ENCODE measurements at places on chromosomes 4 and X.
A peak's percentile ranks its signal among the peaks of the same experiment; 100 is the strongest.

- peak; percentile 32 for DNase-seq
These were observed 81.0 kb upstream of the KLF3 start for GRCh38 chr4:38582889-38583470.

DNA sequence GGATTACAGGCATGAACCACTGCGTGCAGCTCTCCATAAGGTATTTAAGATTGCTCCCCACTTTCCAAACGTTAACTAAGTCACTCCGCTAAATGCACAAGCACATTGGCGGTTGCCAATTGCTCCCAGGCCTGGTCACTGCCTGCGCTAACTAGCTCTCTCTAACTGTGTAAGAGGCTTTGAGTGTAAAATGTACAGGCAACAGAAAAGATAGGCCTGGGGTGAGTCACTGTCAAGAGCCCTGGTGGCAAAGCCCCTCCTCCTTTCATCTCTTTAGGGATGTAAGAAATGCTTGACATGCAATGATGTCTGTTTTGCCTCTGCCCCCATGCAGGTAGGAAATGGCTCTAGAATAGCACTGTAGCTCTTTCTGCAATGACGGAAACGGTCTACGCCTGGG, 329.7 kb upstream of the GATB start:
- no peak for DNase-seq

- DNase-seq, result no peak
These were observed 31.8 kb downstream of the USP11 start for GRCh38 chrX:47264483-47265173.

DNA sequence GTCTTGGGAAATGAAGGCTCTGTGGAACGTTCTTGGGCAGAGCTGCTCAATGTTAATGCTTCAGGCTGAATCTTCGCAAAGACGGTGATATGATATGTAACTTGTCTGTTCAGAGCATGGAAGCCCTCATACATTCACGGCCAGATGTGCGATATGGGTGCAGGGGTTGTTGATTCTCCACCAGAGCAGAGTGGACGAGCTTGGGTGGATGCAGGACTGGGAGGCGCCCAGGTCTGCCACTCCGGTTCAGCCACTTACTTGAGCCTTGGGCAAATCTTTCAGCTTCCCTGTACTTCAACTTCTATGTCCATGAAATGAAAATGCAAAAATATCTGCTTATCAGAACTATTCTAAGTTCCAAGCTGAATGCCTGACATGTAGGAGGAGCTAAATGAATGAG, 47.4 kb upstream of the MND1 start:
- no peak for DNase-seq

DNA sequence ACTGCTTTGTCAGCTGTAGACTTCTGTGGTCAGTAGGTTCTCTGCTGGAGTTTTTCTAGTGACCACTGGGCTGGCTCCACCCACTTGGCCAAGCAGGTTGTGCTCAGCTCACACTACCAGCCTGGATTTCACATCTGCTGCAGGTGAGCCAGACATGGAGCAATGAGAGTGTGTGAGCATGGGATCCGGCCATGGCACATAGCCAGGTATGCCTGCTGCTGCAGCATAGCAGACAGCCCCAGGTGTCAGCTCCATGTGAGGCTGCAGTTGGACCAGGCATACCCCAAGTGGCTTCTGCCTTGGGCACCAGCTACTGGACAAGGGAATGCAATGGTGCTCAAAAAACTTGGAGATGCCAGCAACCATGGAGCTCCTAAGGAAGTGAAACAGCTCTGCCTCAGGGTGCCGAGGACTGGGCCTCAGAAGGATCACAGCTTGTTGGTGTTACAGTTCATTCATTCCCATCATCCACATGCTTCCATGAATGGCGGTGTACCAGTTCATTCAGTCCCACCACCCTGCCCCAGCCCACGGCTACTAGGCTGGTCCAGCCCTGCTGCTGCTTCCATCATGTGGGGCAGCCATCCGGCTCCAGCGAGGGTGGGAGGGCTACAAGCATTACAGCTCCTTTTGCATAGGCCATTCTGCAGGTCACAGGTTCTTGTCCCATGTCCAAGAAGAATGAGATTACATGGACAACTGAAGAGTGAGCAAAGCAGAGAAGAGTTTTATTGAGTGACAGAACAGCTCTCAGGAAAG, 389.1 kb upstream of the PCDH7 start:
- DNase-seq, result no peak

DNA sequence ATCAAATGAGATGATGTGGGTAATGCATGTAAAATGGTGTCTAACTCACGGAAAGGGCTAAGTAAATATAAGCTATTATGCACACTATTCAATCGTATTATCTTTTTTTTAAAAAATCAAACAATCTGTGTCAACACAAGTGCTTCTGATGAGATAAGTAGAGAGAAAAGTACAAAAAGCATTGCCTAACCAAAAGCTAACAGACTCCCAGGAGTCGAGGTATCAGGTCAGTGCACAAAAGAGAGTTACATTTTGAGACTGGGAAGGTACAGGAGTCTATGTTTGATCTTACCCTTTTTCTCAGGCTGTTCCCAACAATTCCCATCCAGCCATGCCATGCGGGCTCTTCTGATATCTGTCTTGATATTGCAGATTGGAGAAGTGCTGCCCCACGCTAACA, 203.3 kb upstream of the ZIC3 start:
- DNase-seq, result no peak

- DNase-seq, result no peak
These were observed 96.5 kb upstream of the DHX15 start for GRCh38 chr4:24680746-24681448.

DNA sequence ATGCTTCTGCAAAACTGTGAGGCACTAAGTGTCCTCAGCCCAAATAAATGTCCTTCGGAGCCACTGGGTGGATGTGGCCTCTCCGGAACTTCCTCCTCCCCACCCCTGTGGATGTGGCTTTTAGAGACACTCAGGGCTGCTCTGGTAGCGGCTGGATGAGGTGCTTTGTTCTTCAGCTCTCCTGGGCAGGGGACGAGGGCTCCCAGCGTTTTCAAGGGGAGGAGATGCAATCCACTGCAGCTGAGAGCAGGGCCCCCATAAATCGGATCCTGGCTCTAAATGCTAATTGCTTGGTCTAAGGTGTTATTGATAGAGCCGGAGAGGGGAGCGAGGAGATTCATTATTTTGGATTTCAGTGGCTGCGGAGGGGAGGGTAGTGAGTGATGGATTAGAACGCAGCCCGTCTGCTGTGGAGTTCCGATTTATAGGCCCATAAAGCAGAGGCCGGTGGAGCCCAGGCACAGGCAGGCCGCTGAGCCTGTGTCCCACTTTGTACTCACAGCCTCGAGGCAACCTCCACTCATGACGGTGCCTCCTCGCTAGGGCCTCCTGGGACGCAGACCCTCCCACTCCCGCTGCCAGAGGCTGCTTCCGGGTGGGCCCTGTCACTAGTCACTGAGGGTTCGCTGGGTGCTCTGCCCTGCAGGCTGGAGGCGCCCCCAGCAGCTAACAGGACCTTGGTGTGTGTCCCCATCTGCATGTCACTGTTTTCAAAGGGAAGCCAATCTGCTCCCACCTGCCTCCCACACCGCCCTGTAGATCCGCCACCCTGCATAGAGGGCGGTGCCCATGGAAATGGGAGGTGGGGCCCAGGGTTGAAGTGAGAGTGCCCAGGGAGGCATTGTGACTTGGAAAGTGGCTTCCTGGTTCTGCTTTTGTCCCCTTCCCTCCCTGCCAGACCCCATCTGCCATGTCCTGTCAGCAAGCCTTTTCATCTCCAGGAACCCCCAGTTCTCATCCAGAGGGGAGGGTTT, 135.4 kb upstream of the PSAPL1 start:
- no peak for DNase-seq

GRCh38 chr4:20017777-20018115, 234.0 kb upstream of the SLIT2 start:
- DNase-seq, result no peak

GRCh38 chrX:153938226-153938786, 3.5 kb upstream of the NAA10 start:
- DNase-seq, result no peak

DNA sequence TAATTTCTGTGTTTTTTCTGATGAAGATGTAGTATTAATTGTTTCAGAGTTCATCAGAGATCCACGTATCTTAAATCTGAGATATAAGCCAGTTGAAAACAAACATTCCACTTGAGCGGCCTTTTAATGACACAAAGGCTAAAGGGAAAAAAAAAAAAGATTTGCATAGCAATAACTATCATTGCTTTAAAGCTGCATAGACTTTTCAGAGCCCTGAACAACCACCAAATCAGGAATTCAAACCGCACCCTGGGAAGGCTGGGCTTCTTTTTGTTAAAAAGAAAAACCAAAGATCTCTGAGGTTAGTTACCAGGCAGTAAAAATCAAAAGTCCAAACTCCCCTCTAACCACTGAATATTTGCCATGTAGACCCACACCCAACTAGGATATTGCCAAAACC, 206.0 kb downstream of the HHIP start:
- no peak for DNase-seq

GRCh38 chr4:52431869-52432268, 227.2 kb downstream of the USP46 start:
- DNase-seq, result no peak
